ENCODE measurements at places on chromosomes 13 and 19. TPM values are rescaled to one million over a fixed set of nuclear protein-coding genes. Genes with fewer than 3 reads are reported as not detected.

DNA sequence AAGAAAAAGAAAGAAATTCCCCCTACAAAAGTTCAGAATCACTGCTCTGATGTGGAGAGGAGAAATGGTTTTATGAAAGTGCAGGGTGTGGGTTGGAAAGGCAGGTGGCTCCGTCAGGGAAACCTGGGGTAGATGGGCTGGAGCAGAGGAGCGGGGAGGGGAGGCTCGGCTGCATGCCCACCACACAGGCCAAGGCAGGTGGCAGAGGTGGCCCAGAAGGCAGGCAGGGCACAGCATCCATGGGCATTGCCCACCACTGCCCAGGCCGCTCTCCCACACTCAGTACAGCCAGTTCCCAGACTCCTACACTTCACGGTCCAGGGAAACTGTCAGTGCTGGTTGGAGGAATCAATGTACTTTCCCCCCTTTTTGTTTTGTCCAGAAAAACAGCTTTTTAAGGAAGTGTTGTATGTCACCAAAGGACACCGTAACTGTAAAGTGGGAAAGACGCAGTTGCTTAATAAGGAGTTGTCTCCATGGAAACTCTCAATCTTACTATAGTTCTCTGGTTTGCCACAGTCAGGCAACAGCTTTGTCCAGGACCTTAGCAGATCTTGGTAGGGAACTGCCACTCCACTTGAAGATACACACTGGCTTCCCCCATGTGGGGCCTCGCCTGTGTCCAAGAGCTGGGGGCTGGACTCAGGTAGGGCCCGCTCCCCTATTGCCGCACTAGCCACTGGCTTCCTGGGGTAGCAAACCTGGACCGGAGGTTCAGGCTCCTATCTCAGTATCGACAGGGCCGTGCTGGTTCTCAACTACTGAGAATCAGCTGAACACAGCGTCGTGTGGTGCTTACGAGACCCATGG is 82.9 kb downstream of the RAB20 start:
- no peaks in the 10 kb centered on the region for H3K36me3 ChIP-seq
- H3K4me1 ChIP-seq: no peaks in the 10 kb centered on the region
- no peak for DNase-seq
- H3K4me3 ChIP-seq: no peak overlapping the region
- H3K27me3 ChIP-seq: peaks cover 4% of the 10 kb centered on the region

The STOML3 gene
- total RNA-seq: not detected

GRCh38 chr19:1855828-1856255 is 7.5 kb downstream of the KLF16 start:
- peaks cover 27% of the 10 kb centered on the region for H3K4me1 ChIP-seq
- H3K36me3 ChIP-seq: peaks cover 4% of the 10 kb centered on the region
- H3K4me3 ChIP-seq: peak overlapping the region; percentile 80
- H3K27me3 ChIP-seq: no peaks in the 10 kb centered on the region
- peak overlapping the region; percentile 86 for H3K27ac ChIP-seq
- peak; percentile 27 for DNase-seq

The CD22 gene
- total RNA-seq: 5.1 TPM

The HIF3A gene
- total RNA-seq: not detected

The ZC3H13 gene
- 52.0 TPM for total RNA-seq

DNA sequence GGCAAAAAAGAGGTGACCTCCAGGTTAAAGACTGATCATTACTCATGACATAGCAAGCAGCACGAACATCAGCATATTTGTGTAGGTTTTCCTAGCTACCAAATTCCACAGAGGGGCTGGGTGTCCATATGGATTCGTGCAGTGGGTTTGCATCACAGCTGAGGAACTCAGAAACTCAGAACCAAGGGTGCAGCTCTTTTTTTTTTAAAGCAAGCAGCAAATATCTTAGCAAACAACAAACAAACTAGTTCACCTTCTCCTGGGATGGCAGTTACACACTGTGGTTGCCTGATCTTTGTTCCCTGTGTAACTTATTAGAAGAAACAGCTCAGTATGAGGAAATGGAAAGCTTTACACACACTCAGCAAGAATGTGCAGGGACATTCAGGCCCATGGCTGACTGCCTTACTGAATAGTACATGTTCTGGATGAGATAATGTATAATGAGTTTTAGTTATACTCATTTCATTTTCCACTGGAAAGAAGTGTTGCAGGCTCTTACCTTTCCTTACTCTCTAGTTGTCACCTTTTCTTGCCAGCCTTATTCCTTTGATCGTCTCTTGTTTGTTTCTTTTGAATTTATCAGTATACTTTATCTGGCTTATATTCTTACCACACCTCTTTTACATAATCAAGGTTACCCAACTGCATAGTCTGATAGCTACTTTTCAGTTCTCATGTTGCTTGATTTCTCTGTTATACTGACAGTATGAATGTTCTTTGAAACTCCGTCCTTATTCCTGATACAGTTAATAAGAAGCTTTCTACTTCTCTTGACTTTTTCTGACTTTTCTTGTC is 4.3 kb downstream of the NDFIP2 start:
- H3K27me3 ChIP-seq: peaks cover 2% of the 10 kb centered on the region
- no peak for DNase-seq
- peak overlapping the region; percentile 90 for H3K4me3 ChIP-seq
- H3K36me3 ChIP-seq: peaks cover 59% of the 10 kb centered on the region
- peak overlapping the region; percentile 94 for H3K27ac ChIP-seq

The KIR2DL3 gene
- not detected for total RNA-seq

DNA sequence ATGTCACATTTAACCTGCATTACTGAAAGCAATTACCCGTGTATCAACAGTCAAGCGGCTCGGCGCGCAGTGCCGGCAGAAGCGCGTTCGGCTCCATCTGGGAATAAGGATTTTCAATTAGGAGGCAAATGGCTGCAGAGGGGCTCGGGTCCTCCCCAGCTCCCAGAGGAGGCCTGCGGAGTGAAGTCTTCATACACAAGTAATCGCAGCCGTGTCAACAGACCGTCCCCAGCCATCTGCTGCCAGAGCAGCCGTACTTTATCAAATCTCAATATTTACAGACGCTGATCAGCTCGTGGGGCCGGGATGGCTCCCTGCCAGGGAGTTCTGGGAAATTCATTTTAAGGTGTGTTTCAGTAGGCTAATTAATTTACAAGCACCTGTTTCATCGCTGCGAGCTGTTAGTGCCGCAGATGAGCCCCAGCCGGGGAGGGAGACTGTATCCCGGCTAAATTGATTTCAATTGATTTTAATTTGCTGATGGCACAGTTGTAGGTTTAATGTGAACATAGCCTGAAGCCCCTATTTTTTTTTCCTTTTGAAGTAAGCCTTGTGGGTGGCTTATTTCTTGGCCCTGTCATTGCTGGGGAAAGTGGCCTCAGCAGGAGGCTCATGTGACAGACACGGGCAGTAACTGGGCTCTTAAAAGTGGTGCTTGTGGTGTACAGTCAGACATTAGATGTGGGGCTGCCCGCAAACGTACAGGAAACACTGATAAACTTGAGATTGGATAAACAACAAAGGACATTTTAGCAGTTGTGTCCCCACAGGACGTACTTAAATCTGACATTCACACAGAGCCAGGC is 252.7 kb downstream of the TEX29 start:
- H3K27me3 ChIP-seq: no peaks in the 10 kb centered on the region
- no peaks in the 10 kb centered on the region for H3K36me3 ChIP-seq
- H3K4me3 ChIP-seq: no peak overlapping the region
- no peak overlapping the region for H3K27ac ChIP-seq
- DNase-seq: no peak

GRCh38 chr13:67829641-67830040 is 599.5 kb upstream of the PCDH9 start:
- H3K36me3 ChIP-seq: no peaks in the 10 kb centered on the region
- no peak overlapping the region for H3K4me3 ChIP-seq
- H3K27me3 ChIP-seq: no peaks in the 10 kb centered on the region
- H3K4me1 ChIP-seq: no peaks in the 10 kb centered on the region

GRCh38 chr13:109408591-109409382 is 377.6 kb downstream of the IRS2 start:
- H3K27me3 ChIP-seq: no peaks in the 10 kb centered on the region
- no peak overlapping the region for H3K4me3 ChIP-seq
- H3K27ac ChIP-seq: no peak overlapping the region
- no peak for DNase-seq
- no peaks in the 10 kb centered on the region for H3K36me3 ChIP-seq

GRCh38 chr19:47603706-47604565 is 5.0 kb upstream of the BICRA start:
- peaks cover 2% of the 10 kb centered on the region for H3K36me3 ChIP-seq
- DNase-seq: no peak
- peak overlapping the region; percentile 17 for H3K4me3 ChIP-seq
- H3K4me1 ChIP-seq: peaks cover 24% of the 10 kb centered on the region
- no peak overlapping the region for H3K27ac ChIP-seq

- peak; percentile 17 for DNase-seq
- peak overlapping the region; percentile 15 for H3K4me3 ChIP-seq
- H3K4me1 ChIP-seq: peaks cover 32% of the 10 kb centered on the region
- H3K27me3 ChIP-seq: no peaks in the 10 kb centered on the region
- peak overlapping the region; percentile 32 for H3K27ac ChIP-seq
Observed at GRCh38 chr13:74070065-74070464, 64.1 kb downstream of the KLF12 start.

DNA sequence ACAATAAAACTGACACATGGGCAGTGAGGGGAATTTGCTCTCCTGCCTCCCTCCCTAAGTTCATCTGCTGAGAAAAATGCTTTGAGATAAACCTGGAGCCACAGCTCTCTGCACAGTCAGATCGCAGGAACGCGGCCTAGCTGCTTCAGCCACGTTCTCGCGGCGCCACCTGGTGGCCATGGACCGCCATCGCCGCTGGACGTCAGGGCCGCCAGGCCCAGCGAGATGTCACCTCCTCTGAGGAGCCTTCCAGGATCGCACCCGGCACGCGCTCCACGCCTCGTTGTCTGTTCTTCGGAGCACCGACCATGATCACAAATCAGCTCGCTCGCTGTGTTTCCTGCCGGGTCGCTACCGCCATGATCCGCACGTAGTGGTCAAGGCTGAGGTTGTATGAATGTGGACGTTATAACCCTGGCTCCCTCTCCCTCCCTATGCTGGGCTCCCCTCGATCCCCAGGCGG is 20.6 kb upstream of the USP29 start:
- DNase-seq: peak; percentile 1
- H3K4me1 ChIP-seq: peaks cover 6% of the 10 kb centered on the region

GRCh38 chr13:46113596-46113995 is 8.8 kb upstream of the CPB2 start:
- peaks cover 44% of the 10 kb centered on the region for H3K27me3 ChIP-seq
- H3K4me1 ChIP-seq: no peaks in the 10 kb centered on the region
- no peak overlapping the region for H3K27ac ChIP-seq
- DNase-seq: no peak
- no peak overlapping the region for H3K4me3 ChIP-seq
- no peaks in the 10 kb centered on the region for H3K36me3 ChIP-seq

DNA sequence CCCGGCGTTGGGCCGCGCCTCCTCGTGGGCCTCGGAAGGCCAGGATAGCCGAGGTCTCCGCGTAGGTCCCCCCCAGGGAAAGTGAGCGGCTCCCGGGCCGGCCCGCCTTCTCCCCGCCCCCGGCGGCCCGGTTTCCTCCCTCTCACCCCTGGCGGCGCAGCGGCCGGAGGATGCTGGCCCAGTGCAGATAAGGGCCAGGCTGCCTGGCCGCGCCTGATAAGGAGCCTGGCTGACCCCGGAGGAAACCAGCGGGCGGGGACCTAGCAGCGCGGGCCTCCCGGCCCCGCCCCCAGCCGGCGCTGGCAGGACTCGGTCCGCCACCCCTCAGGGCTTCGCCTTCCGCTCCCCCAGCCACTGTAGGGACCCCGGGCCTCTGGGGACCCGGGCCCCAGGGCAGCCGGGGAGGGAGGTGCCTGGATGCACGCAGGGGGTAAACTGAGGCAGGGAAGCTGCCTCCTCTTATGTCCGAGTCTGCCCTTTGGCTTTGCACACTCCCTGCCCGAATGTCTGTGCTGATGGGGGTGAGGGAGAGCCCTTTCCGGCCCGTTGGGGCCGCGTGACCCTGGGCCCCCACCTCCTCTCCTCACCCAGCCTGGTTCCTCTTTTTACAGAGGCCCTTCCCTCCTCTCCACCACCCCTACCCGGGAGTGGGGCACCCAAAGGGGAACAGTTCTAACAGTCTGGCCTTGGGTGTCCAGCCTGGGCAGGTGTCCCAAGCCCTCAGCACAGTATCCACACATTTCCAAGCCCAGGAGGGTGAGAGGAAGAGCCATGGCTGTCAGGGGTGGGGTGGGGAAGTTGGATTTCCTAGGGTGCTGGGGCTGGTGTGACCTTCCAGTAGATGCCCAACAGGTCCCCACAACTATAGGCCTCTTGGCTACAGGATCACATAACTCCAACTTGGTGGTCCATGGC is at the start of gene LYL1:
TSS of gene LYL1 (minus strand) at position 193 of the 915 bp plus-strand sequence. CDS start 1,687 bp downstream, outside the sequence.
- H3K27ac ChIP-seq: peak within 1 kb of the TSS; percentile 63
- H3K27me3 ChIP-seq: peaks cover 7% of the 10 kb centered on the region
- H3K4me1 ChIP-seq: peaks cover 17% of the 10 kb centered on the region
- peaks cover 12% of the 10 kb centered on the region for H3K36me3 ChIP-seq

DNA sequence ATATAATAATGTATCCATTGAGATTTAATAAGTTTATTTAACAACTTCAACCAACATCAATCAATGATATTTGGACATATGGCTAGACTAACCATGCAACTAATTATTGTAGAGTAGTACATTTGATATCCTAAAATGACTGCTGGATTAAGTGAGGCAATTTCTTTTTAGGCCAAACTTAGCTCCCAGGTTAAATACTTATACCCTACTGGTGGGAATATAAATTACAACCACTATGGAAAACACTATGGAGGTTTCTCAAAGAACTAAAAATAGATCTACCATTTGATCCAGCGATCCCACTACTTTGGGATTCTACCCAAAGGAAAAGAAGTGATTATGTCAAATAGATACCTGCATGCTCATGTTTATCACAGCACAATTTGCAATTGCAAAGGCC is 345.8 kb downstream of the RBM26 start:
- no peaks in the 10 kb centered on the region for H3K4me1 ChIP-seq
- H3K4me3 ChIP-seq: no peak overlapping the region
- peaks cover 3% of the 10 kb centered on the region for H3K27me3 ChIP-seq
- H3K36me3 ChIP-seq: no peaks in the 10 kb centered on the region
- no peak for DNase-seq
- no peak overlapping the region for H3K27ac ChIP-seq

GRCh38 chr19:53102206-53102755 is 941 bp downstream of the ZNF160 start:
- peaks cover 34% of the 10 kb centered on the region for H3K36me3 ChIP-seq
- H3K4me1 ChIP-seq: peaks cover 23% of the 10 kb centered on the region
- DNase-seq: no peak
- H3K4me3 ChIP-seq: peak overlapping the region; percentile 92

The ATXN8OS gene
- not detected for total RNA-seq

GRCh38 chr13:40457929-40458719 is 208.3 kb downstream of the FOXO1 start:
- peaks cover 4% of the 10 kb centered on the region for H3K27me3 ChIP-seq
- H3K4me3 ChIP-seq: no peak overlapping the region

The ICAM4 gene
- 1.0 TPM for total RNA-seq

- H3K27me3 ChIP-seq: peaks cover 4% of the 10 kb centered on the region
- H3K4me3 ChIP-seq: no peak overlapping the region
Observed at GRCh38 chr13:43389573-43389972, 366.2 kb downstream of the DNAJC15 start.

The EBPL gene
- total RNA-seq: 42.6 TPM

The IGFL2 gene
- 0.23 TPM for total RNA-seq

GRCh38 chr13:53343361-53343744 is 314.7 kb downstream of the OLFM4 start:
- no peak for DNase-seq
- H3K4me3 ChIP-seq: no peak overlapping the region
- H3K4me1 ChIP-seq: no peaks in the 10 kb centered on the region

The ZIC2 gene
- total RNA-seq: 0.08 TPM

GRCh38 chr19:54209811-54210494 is 9.3 kb downstream of the RPS9 start:
- H3K4me3 ChIP-seq: peak overlapping the region; percentile 3
- peak overlapping the region; percentile 79 for H3K27ac ChIP-seq
- no peak for DNase-seq
- peaks cover 61% of the 10 kb centered on the region for H3K4me1 ChIP-seq
- peaks cover 56% of the 10 kb centered on the region for H3K36me3 ChIP-seq

- no peak overlapping the region for H3K27ac ChIP-seq
- no peak overlapping the region for H3K4me3 ChIP-seq
- no peaks in the 10 kb centered on the region for H3K36me3 ChIP-seq
- peaks cover under 1% of the 10 kb centered on the region for H3K4me1 ChIP-seq
- H3K27me3 ChIP-seq: peaks cover 9% of the 10 kb centered on the region
Observed at GRCh38 chr13:26025196-26025595, 26.6 kb downstream of the SHISA2 start.

Data from activated T-helper 1 cell treated with anti-CD3 and anti-CD28 coated beads, Interleukin-12 subunit alpha, Interleukin-12 subunit beta, Interleukin-2, Interleukin-4 antibody, amounts not matched to agents 30 ng/mL and 10 ng/mL and 1 ng/mL, durations not matched to agents 14 hours and 24 hours and 36 hours (primary cell).